ENCODE measurements at places on chromosomes 2 and 18.
A peak's percentile ranks its signal among the peaks of the same experiment; 100 is the strongest.

GRCh38 chr18:65326805-65327204, 424.0 kb upstream of the CDH7 start:
- no peak for DNase-seq

- no peak for DNase-seq
Measured at GRCh38 chr2:215668378-215668775, 232.5 kb upstream of the FN1 start.

DNA sequence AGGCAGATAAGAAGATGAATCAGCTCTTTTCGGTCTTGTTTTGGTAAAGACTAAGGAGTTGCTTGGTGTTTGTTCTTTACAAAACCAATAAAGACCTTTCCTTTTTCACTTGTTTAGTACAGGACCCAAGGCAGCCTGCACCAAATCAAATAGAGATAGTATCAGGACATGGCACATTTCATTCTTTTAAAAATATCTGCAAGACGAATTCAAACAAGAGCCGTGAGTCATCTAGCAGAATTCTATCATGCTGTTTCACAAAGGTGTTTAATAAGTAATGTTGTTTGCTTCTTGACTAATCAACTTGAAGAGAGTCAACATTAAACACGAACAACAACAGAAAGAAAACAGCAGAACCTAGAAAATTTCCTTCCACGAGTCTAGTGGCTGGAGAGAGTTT, 102.8 kb upstream of the TTN start:
- DNase-seq, result no peak

DNA sequence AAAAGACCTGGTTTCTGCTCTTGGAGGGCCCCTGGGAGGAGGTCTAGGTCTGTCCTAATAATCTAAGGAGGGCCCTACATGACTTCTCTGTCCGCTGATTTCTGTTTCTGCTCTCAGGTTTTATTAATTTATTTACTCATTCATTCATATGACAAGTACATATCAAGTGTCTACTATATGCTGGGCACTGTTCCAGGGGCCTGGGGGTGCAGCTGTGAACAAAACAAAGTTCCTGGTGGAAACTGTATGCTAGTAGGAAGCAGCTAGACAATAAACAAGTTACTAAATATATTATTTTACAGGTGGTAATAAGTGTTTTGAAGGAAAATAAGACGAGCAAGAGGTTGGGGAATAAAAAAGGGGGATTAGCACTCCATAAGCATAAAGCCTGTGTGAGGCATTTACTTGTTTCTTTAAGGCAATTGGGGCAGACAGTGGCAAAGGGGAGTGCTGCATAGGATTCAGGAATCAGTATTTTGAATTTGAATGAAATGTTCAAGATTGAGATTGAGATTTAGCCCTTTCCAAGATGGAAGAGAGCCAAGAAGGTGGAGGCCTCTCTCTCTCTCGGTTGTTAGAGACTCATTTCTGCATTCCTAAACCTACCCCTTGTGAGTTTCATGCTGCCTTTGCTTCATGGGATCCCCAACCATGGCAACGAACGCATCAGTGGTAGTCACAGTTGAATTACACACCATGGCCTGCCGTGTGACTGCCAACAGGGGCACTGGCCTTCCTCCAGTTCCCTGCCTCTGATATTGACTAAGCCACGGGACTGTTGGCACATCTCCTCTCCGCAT, 28.3 kb downstream of the DRC1 start:
- DNase-seq, result no peak

- DNase-seq, result no peak
Measured at GRCh38 chr18:24270937-24271380, 126.7 kb downstream of the OSBPL1A start.

- no peak for DNase-seq
Measured at GRCh38 chr2:26148501-26148900, 24.4 kb upstream of the GAREM2 start.

- DNase-seq, result no peak
Measured at GRCh38 chr2:618422-618990, 58.7 kb downstream of the TMEM18 start.

- DNase-seq, result no peak
Measured at GRCh38 chr2:133988316-133988891, 265.5 kb upstream of the MGAT5 start.

DNA sequence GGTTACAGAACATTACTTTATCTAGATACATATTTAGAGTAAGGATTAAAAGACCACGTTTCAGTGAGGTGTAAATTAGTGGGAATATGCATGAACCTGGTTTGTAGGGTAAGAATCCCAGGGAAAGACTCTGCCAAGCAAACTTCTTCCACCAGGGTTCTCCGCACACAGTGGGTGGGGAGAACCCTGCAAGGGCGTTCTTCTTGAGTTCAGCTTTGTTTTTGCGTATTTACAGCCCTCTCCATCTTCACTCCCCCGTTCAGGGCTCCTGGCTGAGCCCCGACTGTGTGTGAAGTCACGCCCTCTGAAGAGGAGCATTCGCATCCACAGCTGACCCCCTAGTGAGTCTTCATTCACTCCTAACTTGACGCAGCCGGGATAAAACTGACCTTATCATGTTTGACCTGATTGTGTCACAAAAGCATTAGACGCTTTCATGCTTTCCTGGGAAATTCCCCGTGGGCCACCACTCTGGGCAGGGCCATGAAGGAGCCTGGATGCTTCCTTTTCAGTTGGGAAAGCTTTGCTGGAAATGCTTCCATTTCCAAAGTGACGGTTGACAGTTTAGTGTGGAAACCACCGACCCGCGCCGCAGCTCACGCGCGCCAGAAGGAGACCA, 1.0 kb downstream of the ALKAL2 start:
- no peak for DNase-seq

- DNase-seq, result no peak
Measured at GRCh38 chr2:121831841-121832240, 76.4 kb downstream of the TSN start.

- no peak for DNase-seq
Measured at GRCh38 chr2:168494190-168494711, 38.2 kb downstream of the CERS6 start.

- DNase-seq, result no peak
Measured at GRCh38 chr2:140424471-140424870, 1644.3 kb upstream of the NXPH2 start.

- no peak for DNase-seq
Measured at GRCh38 chr2:218214116-218214515, 2.9 kb upstream of the ARPC2 start.

DNA sequence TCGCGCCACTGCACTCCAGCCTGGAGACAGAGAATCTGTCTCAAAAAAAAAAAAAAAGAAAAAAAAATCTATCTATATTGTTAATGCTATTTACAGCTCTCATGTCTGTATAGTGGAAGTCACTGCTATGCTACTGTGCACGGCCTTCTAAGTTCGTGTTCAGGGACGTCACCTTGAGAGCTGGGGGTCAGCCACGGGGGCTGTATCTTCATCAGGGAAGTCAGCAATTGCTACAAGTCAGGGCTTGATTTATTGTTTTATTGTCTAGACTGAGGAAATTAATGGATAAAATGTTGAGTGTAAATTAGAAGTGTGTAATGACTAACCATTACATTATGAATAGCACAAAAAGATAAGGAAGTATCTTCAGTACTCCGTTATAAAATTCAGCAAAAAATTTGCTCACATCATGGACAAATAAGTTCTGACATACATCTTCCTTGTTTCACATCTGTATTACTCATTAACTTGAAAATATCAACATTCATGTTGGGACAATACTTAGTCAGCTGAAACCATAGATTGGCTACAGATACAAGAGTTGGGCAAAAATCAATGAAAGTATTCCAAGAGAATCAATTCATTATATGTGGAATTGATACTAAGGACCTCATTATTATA, 136.6 kb upstream of the SEC11C start:
- DNase-seq, result no peak

- DNase-seq, result no peak
Measured at GRCh38 chr2:32538735-32539134, 89.1 kb upstream of the TTC27 start.

- DNase-seq, result no peak
Measured at GRCh38 chr18:79413025-79413424, 17.3 kb downstream of the NFATC1 start.

DNA sequence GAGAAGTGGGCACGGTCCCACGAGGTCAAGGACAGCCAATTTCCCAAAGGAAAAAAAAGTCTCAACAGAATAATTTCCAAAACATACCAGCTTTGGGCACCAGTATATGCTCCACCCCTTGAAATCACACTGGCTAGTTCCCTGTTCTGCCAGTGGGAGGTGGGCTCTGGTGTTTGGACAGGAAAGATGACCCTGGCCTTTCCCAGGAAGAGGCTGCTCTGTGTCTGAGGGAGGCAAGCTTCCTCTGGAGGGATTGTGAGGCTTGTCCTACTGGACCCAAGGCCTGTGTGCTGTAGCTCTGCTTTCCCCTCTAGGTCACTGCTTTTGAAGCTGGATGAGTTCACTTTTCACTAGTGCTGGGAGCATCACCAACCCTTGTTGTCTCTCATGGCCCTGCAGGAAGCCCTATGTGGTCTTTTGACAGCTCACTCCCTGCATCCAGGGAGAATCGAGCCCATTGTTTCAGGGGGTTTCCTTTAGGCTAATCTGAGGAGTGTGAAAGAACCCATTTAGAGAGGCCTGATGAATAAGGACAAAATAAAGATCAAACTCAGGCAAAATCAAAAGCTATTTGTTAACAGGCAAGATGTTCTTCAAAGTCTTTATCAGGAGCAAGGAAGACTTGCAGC, 36.3 kb downstream of the CXCR4 start:
- DNase-seq, result no peak

- DNase-seq, result no peak
Measured at GRCh38 chr2:70007151-70007550, 45.7 kb upstream of the ASPRV1 start.

DNA sequence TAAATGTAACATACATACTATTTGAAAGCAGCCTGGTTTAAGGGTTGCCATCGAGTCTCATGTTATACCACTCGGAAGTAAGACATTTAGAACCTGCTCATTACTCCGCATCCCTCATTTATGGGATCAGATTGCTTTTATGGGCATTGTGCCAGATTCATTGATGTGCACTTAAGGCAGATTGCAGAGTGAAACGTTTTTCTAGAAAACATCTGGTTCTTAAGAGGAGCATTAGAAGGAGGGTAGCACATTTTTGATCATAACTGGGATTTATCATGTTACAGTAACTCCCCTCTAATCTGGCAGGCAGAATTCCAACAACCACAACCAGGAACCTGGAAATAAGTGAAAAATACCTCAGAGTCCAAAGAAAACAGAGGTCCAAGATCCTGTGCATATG, 74.2 kb upstream of the GALNT3 start:
- DNase-seq, result no peak

DNA sequence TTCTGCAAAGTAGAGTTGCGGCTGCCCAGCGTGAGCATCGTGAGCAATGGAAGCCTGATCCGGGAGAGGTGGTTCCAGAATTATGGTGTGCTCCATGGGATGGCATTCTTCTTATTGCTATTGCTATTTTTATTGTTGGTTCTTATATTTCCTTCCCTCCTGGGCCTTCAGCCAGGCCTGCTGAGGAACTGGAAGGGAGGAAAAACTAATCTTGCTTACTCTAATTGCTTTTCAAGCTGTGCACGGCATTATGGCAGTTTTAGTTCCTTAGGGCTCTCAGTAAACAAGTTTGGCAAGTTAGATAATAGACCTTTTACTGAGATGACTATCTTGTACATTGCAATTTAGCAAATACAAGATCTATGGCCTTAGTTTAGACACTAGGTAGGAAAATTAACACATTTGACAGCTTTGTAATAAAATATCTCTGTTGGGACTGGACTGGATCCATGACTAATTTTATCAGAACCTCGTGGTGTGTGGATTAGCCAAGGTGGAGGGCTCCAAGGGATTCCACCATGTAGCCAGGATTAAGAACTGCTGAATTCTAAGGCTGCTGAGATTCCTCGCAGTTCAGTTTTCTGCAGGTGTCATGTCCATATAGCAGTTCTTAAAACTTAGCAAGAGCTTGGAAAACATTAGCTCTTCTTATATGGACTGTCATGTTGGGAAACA, 6.0 kb downstream of the RSAD2 start:
- DNase-seq, result no peak

- DNase-seq, result no peak
Measured at GRCh38 chr2:134148172-134148571, 105.7 kb upstream of the MGAT5 start.

DNA sequence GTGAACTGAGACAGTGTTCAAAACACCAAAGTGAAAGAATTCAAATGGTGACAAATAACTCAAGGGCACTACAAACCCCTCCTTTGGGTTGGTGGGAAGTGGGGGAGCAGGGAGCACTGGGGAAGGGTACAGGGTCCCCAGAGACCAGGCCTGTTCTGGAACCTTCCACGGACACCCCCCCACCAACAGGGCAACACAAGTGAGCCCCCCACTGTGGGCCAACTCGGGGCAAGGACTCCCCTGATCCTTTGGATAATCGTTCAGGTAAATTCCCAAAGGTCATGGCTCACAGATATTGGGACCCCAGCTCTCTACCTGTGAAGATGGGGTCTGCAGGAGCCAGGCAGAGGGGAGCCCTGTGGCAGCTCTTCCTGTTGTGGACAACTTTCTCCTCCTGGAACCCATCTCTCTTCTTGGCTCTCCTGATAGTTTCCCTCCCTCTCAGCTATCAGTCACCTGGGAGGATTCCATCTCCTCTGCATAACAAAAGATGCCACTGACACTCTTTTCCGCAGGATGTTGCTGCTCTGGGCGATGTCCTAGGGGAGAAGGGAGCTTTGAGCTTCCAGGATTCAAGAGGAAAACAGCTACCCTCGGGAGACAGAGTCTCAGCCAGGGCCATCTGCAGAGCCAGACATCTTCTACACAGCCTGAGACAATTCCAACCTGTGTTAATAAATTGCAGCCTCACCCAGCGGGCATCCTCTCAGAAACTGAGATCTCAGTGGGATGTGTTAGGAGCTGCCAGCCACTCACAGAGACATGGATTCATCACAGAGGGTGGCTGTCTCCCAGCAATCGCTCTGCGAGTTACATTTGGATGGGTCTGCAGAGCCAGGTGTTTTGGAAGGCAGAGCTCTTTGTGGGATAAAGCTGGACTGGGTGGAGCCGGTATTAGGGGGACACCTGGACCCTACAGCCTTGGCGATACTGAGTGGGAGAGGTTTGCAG, 35.4 kb downstream of the MBP start:
- DNase-seq, result no peak

DNA sequence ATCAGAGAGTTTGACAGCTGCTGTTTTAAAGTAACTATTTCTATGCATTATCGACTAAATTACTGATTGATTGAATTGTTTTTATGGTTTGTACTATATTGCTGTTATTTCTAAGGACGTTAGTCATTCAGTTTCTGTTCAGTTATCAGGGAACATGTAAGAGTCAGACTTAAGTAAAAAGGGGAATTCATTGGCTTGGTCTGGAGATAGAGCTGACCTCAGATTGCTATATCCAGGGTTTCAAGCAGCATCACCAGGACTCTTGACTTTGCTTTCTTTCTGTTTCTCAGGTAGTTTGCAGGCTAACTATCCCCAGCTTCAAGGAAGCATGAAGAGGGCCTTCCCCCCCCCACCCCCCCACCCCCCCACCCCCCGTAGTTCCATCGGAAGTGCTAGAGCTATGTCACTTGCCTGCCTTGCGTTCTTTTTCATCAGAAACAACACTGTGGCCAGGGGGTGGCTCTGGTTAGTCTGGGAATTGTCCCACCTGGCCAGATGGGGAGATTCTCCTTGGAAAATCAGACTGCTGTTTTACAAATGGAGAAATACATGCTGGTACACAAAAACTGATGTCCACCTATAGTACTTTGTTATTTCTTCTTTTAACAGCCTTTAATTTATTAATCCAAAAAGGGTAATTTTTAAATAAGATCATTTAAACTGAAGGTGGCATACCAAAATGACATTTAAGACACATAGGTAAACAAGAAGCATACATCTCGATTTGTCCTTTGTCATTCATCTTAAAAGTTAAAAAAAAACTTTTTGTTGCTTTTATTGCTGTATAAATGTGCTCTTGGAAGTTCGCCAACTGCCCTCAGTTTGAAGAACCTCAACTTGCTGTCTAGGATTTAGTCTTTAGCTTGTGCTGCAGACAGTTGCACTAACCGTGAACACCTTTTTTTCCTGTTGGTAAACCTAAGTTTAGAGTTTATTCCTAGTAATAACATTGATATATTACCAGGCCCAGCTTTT, 9.4 kb downstream of the SMAD4 start:
- peak; percentile 18 for DNase-seq
